ENCODE measurements at places on chromosomes 13 and 19.

DNA sequence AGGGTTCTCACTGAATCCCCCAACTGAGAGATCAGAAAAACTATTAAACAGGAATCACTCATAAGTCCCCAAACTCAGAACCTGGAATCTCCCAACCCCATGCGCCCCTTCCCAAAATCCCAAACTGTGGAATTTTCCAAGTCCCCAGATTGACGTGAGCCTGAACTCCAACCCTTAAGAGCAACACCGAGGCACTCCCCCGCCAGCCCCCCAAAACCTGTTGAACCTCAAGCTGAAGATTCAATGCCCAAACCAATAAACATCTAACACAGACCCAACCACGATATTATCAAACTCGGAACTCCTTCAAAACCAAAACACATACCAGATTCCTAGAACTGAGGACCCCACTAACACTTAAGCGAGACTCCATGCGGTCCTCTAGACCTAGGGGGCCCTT, 599 bp downstream of the IZUMO1 start:
- no peak for DNase-seq

GRCh38 chr19:55451163-55451964, 8.3 kb upstream of the SHISA7 start:
- no peak for DNase-seq

DNA sequence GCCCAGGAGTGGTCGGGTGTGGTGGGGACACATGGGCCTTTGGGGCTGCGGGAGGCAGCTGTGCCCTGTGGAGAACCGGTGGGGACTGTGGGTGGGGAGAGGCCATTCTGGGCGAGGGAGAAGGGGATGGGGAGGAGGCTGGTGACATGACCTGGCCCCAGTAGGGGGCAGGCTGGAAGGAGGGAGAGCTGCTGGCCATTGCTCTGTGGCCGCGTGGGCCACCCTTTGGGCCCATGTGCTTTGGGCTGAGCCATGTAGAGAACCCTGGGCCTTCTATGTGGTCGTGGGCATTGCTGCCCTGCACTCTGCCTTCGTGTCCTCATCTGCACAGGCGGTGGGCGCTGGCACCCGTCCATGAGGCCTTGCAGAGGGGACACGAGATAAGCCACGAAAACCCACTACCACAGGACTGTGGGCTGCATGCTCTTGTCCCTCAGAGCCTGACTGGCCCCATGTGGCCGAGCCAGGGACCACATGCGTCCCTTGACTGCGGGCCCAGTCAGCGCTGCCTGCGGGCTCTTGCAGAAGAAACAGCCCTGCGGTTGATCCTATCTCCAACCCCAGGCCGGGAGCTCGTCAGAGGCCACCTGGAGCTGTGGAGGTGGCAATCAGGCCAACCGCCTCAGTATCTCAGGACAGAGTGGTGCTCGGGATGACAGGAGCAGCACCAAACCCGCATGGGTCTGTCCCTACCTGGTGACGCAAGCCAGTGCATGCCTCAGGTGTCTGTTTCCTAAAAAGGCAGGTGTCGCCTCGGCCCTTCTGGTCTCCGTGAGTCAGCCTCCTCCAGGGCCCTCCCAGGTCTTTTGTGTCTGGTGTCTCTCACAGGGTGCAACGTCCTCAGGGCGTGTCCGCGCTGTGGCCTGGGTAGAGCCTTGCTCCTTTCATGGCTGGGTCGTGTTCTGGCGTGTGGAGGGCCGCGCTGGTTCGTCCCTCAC, 14.3 kb downstream of the FZR1 start:
- DNase-seq, result no peak

- no peak for DNase-seq
These were observed 96.2 kb upstream of the RNF113B start for GRCh38 chr13:98273067-98273823.

GRCh38 chr13:58235454-58235853, 603.9 kb downstream of the PCDH17 start:
- DNase-seq, result no peak

GRCh38 chr13:38990693-38991092, at the start of gene STOML3:
Gene STOML3 (minus strand): TSS chr13:38990831. CDS start chr13:38990721, 110 bp downstream.
- no peak for DNase-seq

DNA sequence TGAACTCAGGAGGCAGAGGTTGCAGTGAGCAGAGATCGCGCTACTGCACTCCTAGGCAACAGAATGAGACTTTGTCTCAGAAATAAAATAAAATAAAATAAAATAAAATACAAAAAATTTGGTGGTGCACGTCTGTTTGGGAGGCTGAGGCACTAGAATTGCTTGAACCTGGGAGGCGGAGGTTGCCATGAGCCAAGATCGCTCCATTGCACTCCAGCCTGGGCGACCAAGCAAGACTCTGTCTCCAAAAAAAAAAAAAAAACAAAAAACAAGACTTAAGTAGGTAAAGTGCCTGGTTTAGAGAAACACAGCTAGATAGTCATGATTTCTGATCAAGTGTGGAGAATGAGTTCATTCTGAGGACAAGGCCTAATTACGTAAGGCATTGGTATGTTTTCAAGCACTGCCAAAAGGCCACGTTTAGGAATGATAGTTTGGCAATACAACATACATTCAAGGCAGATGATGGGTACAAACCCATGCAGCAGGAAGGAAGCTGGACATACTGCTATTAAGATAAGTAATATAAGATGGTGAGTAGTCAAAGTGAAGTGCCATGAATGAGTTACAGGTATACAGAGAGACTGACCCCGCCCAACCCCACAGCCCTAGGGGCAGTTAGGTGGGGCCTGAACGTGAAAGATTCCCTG, 4.8 kb upstream of the UCHL3 start:
- no peak for DNase-seq

DNA sequence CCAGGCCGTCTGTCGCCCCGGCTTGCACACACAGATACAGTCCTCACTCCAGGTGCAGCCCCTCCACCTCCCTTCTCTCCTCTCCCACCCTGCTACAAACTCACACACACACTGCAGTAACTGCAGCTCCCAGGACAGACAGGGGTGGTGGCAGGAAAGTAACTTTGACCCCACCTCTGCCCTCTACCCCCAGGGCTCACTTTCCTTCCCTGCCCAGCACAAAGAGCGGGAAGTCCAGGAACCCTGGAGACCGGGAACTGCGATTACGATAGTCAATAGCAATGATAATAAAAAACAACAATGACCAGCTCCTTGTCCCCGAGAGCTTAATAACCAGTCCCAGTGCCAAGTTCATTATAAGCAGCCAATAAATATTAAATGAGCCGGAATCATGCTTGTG, at the start of gene CEACAM20:
Gene CEACAM20 (minus strand): TSS at position 140 of the 400 bp plus-strand sequence. CDS start 166 bp downstream, outside the sequence.
- DNase-seq, result no peak

DNA sequence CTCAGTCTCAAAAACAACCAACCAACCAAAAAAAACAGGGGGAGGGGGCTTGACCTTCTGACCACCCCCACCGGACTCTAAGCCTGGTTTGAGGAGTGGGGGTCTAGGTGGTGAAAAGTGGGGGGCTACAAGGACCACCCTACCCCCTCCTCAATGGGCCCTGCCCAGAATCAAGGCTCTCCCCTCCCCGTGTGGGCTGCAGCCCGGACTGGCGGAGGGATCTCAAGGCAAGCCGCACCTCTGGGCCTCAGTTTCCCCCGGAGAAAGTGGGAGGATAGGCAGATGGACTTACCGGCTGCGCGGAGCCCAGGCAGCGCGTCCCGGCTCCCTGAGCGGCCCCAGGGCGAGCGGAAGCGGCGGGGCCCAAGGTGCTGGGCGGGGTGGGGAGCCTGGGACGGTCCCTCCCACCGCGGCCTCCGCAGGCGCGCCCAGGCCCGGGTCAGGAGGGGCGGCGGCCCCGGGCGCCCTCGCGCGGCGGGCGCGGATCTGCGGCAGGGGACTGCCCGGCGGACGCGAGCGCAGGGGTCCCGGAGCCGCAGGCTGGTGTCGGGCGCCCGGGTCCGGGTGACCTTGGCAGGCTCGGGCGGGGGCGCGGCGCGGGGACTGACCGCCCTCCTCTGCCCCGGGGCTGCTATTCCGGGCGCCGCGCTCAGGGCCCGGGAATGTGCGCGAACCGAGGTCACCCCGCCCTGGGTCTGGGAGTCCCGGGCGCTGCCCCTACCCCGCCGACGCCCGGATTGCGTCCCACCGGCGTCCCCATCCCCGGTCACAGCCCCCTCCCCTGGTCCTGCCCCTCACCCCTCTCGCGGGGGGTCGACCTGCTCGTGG, at the start of gene ADAMTSL5:
Gene ADAMTSL5 (minus strand): TSS at position 349 of the 828 bp plus-strand sequence. CDS start 2,076 bp downstream, outside the sequence.
- no peak for DNase-seq

DNA sequence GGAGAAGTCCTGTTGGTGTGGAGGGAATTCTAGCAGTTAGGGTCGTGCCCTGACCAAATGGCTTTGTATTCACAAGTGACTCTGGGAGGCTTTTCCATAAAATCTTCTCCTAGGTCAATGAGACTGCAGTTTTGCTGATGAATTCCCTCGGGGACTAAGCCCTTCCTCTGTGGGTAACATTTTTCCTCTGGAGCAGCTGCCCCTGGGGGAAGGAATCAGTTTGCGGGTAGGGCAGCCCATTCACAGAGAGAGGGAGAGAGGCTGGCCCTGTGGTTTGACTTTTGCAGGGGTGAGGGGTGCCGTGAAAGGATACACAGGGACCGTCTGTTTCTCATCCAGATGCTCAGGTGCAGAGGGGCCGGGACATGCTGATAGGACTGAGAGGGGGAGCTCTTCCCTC, 67.3 kb downstream of the ERICH6B start:
- DNase-seq, result no peak

- no peak for DNase-seq
These were observed 1.4 kb downstream of the PLPP2 start for GRCh38 chr19:289651-290371.

- DNase-seq, result no peak
These were observed 25.6 kb downstream of the BRCA2 start for GRCh38 chr13:32340914-32341313.

- no peak for DNase-seq
These were observed at the start of gene ZNF296 for GRCh38 chr19:45076029-45076850. Gene ZNF296 (minus strand): TSS chr19:45076478. CDS start chr19:45076373, 105 bp downstream.

GRCh38 chr13:67353941-67354340, 123.8 kb upstream of the PCDH9 start:
- DNase-seq, result no peak

GRCh38 chr13:34647379-34648150, 294.5 kb upstream of the NBEA start:
- no peak for DNase-seq

- no peak for DNase-seq
These were observed 18.8 kb upstream of the GAS6 start for GRCh38 chr13:113882716-113883115.

GRCh38 chr19:38433268-38433733, at the start of gene RYR1:
Gene RYR1 (plus strand): TSS chr19:38433691. CDS start chr19:38433830, 139 bp downstream.
- peak; percentile 16 for DNase-seq

GRCh38 chr19:40614622-40615411, 13.6 kb downstream of the LTBP4 start:
- no peak for DNase-seq

DNA sequence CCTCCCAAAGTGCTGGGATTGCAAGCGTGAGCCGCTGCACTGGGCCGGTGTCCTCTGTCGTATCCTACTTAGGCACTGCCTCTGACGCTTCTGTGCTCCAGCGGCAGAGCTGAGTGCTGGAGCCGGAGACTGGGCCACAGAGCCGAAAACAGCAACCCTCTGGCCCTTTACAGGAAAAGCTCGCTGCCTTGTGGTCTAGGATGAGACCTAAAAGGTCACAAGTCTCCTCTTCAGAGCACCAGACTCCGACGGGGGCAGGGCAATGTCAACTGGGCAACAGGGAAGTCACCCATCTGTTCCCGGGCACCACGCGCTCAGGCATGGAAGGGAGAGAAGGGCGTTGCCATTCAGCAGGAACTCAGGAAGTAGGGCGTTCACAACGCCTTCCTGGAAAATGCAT, 91.7 kb downstream of the GADD45B start:
- DNase-seq, result no peak

DNA sequence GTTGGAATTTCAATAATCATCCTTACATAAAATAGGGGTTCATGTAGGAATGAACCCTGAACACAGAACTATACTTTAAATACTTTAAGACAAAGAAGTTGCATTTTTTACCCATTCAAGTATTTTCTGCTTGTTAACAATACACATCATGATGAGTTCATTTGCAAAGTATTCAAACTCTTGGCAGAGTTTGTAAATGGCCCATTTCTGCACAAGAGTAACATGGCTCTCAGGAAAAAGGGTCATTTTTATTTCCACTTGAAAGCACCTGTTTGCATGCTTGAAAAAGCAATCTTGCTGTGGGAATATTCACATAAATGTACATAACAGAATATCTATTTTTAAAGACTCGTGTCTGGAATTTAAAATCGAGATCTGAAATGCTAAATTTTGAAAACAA, 18.1 kb downstream of the ESD start:
- DNase-seq, result no peak

GRCh38 chr13:80618781-80619180, 277.9 kb upstream of the SPRY2 start:
- no peak for DNase-seq

DNA sequence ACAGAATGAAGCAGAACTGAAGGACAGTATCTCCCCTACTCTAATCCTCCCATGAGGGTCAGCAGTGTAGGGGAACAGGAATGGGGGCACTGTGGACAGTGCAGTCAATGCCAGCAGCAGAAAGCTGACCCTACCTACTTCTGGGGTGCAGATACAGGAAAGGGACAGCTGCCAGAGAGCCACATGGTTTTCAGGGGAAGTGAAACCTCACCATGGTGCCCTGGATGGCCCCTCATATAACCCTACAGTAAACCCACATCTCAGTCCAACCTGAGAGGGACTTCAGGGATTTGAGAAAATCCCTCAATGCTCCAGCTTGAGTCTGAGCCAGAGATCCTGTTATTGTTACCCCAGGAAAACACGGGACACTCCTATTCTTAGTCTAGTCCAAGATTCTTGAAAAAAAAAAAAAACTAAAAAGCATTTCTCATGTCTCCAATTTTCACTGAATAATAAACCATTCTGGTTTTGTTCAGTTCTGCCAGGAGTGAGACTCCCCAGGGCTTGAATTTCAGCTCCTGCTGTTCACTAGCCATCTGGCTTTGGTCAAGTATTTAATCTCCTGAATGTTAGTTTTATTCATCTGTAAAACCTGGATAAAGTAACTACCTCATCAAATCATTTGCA, 511.6 kb upstream of the ARGLU1 start:
- no peak for DNase-seq

- no peak for DNase-seq
These were observed 99.6 kb downstream of the MBNL2 start for GRCh38 chr13:97321616-97322321.

- DNase-seq, result no peak
These were observed 322.3 kb downstream of the DCLK1 start for GRCh38 chr13:35808846-35809245.

DNA sequence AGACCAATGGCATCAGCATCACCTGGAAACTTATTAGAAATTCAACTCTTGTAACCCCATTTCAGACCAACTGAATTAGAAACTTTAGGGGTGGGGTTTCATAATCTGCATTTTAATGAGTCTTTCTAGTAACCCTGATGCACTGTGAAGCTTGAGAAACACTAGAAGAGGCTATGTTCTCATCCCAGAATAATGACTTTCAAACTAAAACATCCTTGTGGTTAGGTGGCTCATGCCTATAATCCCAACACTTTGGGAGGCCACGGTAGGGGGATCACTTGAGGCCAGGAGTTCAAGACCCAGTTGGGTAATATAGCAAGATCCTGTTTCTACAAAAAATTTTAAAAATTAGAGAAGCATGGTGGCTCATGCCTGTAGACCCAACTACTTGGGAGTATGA, 402.4 kb downstream of the DLEU7 start:
- no peak for DNase-seq

- no peak for DNase-seq
These were observed 157.0 kb downstream of the KLF5 start for GRCh38 chr13:73215823-73216222.
